T follicular helper cell (primary cell): ENCODE measurements at places on chromosomes 1 and 21.

DNA sequence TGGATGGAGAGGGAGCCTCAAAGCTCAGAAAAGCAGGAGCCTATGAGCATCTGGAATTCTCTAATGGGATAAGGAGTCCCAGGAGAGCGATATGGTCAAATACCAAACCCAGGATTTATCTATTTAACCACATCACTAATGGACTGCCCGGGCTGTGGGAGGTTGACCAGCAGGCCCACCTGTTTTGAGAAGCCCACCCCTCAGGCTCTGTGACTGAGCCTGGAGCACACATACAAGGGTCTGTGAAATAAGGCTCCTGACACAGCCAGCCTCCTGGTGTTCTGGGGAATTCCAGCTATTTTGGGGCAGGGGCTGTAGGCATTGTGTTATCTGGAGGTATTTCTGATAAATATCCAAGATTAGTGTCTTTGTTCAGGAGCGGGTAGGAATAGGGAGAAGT, 132.0 kb upstream of the C1orf21 start:
- no peak for DNase-seq

DNA sequence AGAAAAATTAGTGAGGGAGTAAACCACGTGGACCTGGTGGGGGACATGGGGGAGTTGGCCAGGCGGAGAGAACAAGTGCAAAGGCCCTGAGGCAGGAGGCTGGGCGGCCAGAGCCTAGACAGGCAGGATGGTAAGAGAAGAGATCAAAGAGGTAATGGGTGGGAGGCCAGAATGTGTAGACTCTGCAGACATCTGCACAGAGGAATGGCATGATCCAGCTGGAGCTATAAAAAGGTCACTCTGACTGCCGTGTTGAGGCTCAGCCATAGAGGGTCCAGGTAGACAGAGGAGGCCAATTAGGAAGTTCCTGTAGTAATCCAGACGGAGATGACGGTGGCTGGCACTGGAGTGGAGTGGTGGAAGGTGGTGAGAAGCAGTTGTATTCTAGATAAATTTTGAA, 3.6 kb downstream of the H6PD start:
- no peak for DNase-seq

GRCh38 chr1:59064592-59064991, 232.3 kb upstream of the FGGY start:
- DNase-seq = no peak

- no peak for DNase-seq
Observed at GRCh38 chr1:41537251-41537650, 52.8 kb upstream of the EDN2 start.

DNA sequence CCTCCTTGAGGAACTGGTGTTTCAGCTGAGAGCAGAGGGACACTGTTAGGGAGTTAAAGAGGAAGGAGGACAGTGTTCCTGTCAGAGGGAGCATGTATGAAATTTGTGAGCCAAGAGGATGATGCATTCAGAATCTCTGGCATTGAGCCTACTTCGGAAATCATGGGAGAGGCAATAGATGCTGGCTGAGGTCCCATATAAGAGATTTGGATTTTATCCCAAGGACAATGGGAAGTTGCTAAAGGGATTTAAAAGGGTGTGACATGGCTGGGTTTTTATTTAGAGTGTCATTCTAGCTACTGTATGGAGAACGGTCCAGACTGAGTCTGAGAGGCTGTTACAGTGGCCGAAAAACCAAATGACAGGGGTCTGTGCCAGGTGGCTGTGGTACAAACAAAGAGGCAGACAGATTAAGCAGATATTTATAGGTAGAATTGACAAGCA, 403.2 kb upstream of the B3GALT2 start:
- DNase-seq = no peak

DNA sequence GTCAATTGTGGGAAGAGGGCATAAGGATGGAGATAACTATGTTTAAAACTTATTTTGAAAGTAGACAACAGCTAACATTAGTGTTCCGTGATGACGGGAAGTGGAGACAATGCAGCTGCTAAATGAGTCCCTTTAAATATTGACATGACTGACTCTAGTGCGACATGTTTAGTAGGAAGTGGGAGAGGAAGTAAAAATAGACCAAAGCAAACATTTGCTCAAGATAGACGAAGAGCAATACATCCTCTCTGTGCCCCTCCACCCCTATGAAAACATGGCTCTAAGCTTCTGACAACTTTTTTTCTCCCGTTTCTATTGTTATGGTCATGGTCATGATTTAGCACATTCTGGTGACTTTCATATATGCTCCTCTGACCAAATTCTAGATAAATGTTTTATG, 60.0 kb upstream of the HMCN1 start:
- no peak for DNase-seq

- DNase-seq = no peak
Observed at GRCh38 chr1:246748006-246748405, 23.8 kb downstream of the SCCPDH start.

DNA sequence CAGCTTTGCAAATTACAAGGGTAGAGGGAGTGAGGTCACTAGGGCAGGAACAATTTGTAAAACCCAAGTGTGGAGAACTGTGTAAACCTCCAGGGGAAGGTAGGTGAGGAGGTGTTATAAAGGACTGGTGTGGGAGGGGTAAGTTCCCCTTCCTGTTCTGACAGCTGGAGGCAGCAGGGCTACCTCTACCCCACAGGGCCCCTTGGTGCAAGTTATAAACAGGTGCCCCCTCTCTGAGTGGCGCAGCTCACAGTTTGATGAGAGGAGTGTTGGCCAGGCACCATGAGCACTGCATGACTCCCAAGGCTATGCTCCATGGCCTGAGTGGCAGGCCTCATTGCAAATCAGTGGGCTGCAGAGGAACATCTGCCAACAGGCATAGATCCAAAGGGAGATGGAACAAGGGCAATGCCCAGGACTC, 41.0 kb downstream of the MFSD2A start:
- no peak for DNase-seq

DNA sequence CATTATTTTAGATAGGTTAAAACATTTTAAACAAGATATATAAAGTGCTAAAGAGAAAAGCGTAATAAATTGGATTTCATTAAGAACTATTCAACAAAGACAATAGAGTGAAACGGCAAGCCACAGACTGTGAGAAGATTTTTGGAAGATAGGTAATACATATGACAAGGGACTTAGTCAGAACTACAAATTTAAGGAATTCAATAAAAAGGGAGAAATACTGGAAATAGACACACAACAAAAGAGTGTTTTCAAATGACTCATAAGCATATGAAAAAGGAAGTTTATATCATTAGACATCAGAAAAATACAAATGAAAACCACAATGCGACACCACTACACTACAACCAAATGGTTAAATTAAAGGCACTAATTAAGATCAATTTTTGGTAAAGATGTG, 90.5 kb downstream of the GDAP2 start:
- DNase-seq = no peak

GRCh38 chr1:46528297-46528955, 23.0 kb downstream of the KNCN start:
- DNase-seq = no peak

- no peak for DNase-seq
Observed at GRCh38 chr1:55304229-55304740, 89.1 kb upstream of the USP24 start.

GRCh38 chr1:165539306-165539705, 4.5 kb upstream of the LRRC52 start:
- no peak for DNase-seq

DNA sequence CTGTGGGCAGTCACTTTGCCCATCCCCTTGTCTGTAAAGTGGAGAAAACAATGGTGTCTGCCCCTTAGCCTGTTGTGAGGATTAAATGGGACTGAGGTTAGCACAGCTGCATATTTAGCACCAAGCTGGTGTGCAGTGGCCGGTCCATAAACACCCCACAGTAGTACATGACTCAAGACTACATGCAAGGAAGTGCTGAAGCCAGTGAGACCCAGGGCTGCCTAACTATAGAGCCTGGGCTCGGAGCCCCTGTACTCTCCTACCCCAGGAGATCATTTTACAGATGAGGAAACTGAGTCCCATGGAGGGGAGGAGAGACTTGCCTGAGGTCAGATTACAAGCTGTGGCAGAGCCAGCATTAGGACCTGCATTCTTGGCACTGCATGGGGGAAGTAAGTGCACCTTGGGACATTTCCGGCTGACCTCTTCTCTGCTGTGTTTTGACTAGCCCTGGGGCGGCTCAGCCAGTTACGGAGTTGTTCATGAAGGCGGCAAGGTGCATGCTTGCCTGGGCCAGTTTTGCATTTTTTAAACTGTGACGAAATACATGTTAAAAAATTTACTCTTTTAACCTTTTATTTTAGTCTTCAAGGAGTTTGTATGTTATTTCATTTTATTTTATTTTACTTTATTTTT, 3.2 kb downstream of the SERINC2 start:
- DNase-seq = no peak

- DNase-seq = no peak
Observed at GRCh38 chr1:246146804-246147523, 360.1 kb downstream of the SMYD3 start.

GRCh38 chr1:30879940-30880677, 28.4 kb downstream of the SDC3 start:
- no peak for DNase-seq
